ENCODE measurements at places on chromosomes 6 and 20.
A peak's percentile ranks its signal among the peaks of the same experiment; 100 is the strongest.

DNA sequence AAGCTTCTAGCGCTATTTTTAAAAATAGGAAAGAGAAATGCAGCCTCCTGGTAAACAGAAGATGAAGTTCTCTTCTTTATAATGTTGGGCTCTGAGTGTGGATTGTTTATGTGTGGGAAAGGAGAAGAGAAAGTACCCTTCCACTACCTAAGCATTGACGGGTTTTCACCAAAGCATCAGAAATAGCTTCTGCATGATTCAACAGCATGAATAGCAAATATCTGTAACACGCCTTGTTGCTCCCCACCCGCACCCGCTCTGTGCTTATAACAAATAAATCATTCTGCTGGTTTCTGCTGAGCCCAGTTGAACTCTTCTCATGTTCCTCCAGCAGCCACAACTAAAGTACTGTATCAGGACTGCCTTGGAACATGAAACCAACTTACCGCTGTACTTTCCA lies 20.7 kb downstream of the TXLNB start:
- DNase-seq: peak; percentile 40

- DNase-seq: no peak
Observed at GRCh38 chr6:123940551-123940950, 136.9 kb downstream of the NKAIN2 start.

- no peak for DNase-seq
Observed at GRCh38 chr6:169542491-169542890, 159.3 kb downstream of the WDR27 start.

GRCh38 chr6:34517966-34518365 lies 38.2 kb downstream of the SPDEF start:
- DNase-seq: no peak

DNA sequence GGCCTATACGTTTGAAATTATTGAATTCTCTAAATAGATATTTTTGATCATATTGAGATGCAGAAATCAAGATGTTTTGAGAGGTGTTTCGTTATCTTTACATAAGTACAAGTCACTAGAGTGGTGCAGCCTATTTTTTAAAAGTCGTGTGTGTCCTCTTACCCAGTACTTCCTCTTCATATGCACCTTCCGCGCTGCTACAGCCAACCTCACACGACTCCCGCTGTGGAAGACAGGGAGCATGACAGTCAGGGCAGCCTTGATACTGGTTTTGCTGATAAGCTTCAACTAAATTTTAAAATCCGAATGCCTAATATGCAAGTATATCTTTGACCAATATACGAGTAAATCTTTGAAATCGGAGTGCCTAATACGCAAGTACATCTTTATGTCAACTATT lies 16.3 kb downstream of the ROS1 start:
- no peak for DNase-seq

DNA sequence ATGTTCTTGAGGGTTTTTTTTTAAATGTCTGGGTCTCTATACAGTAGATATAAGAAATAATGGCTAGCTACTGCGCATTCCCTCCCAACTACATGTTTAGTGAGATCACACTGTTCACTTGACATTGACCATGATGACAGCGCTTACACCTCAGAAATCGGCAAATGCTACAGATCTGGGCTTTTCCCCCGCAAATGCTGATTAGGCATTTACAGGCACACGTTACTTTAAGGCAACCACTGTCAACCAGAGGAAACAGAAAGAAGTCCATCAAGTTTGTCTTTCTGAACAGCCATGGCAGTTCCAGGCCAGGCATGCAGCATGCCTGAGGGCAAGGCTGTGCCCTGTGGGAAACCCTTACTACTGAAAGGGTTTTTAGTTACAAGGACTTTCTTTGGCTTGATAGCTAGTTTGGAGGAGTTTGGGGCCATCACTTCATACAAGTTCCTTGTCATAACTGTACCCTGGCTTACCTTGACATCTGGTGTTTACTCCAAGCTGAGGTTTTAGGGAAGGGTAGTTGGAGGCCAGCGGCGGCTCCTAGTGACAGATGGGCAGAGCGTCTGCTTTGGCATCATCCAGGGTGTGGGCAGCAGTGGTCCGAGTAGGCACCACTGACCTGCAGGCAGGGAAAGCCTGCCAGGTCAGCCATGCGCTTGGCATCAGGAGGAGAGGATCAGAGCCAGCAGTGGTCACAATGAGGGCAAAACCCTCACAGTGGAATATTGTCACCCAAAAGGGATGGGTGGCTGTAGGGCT lies 43.0 kb downstream of the CFAP61 start:
- DNase-seq: no peak

DNA sequence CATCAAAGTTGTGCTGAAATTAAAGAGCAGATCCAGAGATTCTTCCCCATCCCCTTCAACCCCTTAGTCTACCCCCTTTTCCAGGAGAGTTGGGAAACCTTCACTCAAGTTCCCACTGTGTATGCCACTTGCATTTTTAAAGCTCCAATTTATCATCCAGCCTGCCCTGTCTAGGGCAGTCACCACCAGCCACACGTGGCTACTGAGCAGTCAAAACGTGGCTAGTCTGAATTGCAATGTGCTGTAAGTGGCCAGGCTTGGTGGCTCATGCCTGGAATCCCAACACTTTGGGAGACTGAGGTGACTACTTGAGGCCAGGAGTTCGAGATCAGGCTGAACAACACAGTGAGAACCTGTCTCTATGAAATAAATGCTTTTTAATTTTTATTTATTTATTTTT lies 34.9 kb downstream of the ERGIC3 start:
- DNase-seq: no peak

DNA sequence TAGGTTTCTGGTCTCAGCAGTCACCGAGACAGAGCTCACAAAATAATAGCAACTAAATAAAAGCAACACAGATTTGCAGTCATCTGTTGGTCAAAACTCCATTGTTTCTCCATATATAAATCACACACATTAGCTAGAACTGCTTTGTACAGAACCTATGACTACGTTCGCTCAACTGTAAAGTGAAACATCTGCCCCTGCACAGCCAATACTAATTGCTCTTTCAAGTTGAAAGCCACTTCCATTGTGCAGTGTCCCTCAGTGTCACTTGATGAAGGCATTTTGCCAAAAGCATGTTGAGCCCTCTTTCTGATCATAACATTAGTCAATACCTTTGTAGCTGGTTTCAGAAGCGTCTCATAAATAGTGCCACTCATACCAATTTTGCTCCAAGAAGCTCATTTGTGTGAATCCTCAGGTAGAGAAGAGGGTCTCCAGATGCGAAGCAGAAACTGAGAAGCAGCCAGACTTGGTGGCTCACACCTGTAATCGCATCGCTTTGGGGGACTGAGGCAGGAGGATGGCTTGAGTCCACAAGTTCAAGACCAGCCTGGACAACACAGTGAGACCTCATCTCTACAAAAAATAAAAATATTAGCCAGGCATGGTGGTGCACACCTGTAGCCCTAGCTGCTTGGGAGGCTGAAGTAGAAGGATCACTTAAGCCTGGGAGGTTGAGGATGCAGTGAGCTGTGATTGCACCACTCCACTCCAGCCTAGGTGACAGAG lies 68.9 kb downstream of the PERP start:
- no peak for DNase-seq

- DNase-seq: no peak
Observed at GRCh38 chr6:14423330-14423729, 305.8 kb downstream of the CD83 start.

- no peak for DNase-seq
Observed at GRCh38 chr6:21800948-21801438, 207.4 kb downstream of the SOX4 start.

- DNase-seq: no peak
Observed at GRCh38 chr6:168177103-168177891, 98.3 kb upstream of the FRMD1 start.

DNA sequence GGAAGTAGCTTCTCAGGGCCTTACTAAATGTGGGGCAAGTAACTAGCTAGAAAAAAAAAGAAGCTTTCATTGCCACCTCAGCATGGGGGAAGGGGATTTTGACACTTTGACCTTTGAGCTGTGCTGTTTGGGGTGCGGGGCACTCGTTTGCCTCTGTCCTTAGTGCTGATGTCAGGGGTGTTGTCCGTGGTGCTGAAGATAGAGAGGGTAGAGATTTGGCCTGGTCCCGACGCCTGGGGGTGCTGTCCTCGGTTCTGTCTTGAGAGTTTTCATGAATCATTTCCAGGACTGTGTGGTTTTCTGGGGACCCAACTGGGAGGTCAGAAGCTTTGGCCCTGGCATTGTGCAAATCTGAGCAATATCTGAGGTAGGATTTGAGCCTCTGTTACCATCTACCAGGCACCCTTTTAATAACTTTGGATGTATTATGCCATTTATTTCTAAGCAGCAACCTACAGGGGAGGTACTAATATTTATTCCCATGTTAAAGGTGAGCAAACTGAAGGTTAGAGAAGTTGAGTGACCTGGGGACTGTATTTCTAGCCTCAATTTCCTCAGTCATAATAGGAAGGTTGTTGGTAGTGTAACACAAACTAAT lies 78.0 kb downstream of the DLGAP4 start:
- peak; percentile 19 for DNase-seq

DNA sequence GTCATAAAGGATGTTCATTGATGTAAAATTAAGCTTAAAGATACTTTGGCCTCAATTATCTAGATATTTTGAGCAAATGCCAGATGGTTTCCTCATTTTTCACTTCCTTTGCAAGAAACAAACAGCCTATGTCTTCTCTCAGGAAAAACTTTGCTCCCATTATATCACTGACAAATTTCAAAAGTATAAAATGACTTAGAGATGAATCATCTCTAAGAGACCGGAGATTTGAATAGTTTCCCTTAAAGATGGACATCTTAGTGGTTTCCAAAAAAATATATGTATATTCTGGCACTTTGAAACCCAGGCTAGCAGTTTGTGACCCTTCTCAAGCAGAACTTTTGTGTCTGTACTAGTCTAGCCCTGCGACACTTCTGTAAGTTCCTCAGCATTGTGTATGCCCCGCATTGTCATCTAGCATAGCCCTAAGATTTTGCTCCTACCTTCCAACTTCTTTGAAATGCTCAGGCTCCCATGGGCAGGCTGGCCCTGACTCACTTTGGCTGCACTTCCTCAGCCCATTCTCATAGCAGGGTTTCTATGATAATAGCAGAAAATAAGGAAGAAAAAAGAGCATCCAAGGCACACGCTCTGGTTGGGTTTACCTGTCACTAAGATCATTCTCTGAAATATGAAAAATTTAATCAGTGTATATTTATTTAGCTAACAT lies 25.7 kb upstream of the POU3F2 start:
- peak; percentile 10 for DNase-seq

GRCh38 chr6:140051521-140052512 lies 677.4 kb upstream of the CITED2 start:
- peak; percentile 99 for DNase-seq

DNA sequence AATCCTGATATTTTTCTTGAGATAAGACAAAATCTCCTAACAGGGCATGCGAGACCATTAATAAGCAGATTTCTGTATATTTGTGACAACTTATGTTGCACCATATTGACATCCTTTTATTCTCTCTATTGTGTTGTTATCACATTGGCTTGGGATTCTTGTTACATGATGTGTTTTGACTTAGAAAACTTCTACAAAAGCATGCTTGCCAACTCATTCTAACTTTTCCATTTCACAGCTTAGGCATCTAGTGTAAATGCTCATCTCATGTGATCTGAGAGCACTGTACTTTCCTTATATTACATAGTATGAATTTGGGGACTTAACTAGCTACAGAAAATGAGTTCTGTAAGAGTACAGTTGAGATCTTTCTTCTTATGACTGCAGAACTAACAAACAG lies 1040.7 kb upstream of the ADGRB3 start:
- DNase-seq: no peak

GRCh38 chr20:8132484-8133309 lies 631 bp downstream of the PLCB1 start:
- DNase-seq: peak; percentile 41

GRCh38 chr6:106692112-106692818 lies 62.9 kb downstream of the QRSL1 start:
- DNase-seq: peak; percentile 52

DNA sequence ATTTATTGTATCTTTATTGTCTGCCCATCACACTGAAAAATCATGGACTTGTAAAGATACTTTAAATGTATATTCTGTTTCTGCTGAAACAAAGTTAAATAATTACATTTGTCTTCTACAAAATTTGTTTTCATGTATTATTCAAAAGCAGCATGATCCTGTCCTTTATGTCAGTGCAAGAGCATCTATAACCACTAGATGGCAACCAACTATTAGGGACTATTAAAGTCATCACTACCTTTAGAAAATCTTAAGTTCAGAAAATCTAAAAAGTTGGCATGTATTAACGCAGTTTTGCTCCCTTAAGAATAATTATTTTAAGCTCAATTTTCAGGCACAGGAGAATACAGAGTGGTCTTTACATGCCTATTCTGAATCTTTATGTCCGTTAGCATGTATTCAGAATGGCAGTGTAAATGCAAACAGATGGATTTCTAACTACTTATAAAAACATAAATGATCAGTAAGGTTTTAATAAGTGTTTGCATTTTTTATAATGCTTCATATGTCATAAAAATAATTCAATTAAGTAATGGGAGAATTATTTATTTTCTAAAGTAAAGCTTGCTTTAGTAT lies 17.8 kb downstream of the TMEM30A start:
- DNase-seq: peak; percentile 62

DNA sequence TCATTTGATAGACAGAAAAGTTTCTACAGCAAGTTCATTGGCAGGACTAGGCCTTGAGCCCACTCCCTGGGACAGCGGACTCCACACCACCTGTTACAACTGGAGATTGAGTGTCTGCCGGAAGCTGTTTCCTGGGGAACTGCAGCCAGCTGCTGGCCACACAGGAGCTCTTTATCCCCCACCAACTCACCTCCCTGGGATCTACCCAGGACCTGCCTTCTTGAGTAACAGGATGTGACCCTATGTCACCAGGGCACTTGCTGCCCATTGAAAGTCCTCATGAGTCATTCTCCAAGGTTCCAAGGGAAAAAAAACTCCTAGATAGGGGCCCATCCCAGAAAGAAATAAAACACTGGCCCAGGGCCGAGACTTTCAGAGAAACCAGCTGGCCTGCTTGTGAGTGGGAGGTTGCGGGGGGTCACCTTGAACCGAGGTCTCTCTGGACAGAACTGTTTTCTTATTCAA lies 37.4 kb upstream of the SLC9A8 start:
- peak; percentile 69 for DNase-seq

GRCh38 chr6:132413499-132413802 lies 12.2 kb upstream of the MOXD1 start:
- peak; percentile 34 for DNase-seq

DNA sequence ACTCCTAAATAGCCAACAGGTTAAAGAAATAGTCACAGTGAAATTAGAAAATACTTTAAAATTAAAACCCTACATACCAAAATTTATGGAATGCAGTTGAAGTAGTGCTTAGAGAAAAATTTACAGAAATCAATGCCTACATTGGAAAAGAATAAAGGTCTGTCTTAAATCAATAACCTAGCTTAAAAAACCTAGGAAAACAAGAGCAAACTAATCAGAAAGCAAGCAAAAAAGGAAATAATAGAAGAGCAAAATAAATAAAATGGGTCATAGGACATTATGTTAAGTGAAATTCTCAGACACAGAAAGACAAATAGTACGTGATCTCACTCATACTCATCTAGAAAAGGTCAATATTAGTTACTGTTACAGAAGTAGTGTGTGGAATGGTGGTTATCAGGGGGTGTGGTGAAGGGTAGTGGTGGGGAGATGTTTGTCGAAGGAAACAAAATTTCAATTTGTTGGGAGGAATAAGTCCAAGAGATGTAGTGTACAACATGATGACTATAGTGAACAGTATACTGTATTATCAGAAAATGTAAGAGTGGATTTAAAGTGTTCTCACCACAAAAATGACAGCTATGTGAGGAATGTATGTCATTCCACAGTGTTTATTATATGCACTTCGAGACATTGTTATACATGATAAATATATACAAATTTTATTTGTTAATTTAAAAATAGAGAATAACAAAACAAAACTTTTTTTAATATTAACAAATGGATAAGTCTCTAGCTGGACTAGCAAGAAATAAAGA lies 423.6 kb downstream of the CDH26 start:
- DNase-seq: no peak

GRCh38 chr20:3757268-3757667 lies 10.3 kb downstream of the ADISSP start:
- no peak for DNase-seq

All from AG10803 (cell line).